Right atrium auricular region (tissue), 2 donors: ENCODE measurements at places on chromosomes 11 and 22. TPM values are rescaled to one million over a fixed set of nuclear protein-coding genes. Genes with fewer than 3 reads are reported as not detected.

Gene APOC3
- total RNA-seq = not detected

Gene ST13
- 105 TPM for total RNA-seq

Gene MRGPRF
- 10.8 TPM for total RNA-seq

Gene PTPRCAP
- 2.8 TPM for total RNA-seq

Gene C11orf97
- total RNA-seq = not detected

- H3K27me3 ChIP-seq = no peaks in the 10 kb centered on the region
- no peak overlapping the region for H3K4me3 ChIP-seq
- no peaks in the 10 kb centered on the region for H3K36me3 ChIP-seq
- no peak overlapping the region for H3K27ac ChIP-seq
These were observed 19.2 kb upstream of the MUC5B start for GRCh38 chr11:1203505-1204271.

DNA sequence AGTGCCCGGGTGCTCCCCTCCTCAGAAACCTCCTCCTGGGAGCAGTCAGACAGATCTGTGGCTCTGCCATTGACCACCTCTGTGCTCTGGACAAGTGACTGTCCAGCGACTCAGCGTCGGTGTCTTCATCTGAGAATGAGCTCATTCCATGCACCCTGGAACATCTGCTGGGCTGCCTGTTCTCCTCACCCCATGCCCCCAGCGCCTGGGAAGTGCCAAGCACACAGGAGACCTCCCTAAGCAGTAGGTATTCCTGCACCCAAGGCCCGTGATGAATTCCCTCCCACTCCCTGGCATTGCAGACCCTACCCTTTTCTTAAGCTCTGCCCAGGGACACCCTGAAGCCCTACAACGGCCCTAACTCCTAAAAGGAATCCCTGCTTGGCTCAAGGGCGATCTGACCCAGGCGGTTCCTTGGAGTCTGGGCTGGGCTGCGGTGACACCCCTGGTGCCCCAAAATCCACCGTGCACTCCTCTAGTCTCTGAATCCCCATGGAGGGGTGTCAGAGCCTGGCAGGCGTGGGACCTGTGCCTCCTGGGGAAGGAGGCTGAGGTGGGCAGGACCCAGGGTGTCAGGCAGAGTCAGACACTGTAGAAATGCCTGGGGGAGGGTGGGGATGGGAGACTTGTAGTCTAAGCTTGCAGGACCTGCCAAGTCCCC, 92.0 kb downstream of the CEP164 start:
- no peak for DNase-seq
- H3K36me3 ChIP-seq = no peaks in the 10 kb centered on the region
- H3K4me3 ChIP-seq = no peak overlapping the region

DNA sequence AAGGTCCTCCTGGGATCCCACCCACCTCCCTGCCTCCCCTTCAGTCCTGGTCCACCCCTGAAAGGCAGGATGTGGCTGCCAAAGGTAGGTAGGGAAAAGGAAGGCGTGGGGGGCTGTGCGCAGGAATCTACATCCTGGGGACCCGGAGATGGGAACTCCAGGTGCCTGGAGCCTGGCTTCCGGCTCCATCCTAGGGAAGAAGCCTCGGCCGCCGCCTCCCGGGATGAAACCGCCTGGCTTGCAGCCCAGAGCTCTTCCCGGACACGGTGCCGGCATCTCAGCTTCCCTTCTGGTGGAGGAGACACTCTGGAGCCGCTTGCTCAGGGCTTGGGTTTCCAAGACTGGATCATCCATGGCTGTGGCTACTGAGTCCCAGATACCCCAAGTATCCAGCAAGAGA, 33.3 kb upstream of the PDGFB start:
- no peaks in the 10 kb centered on the region for H3K36me3 ChIP-seq
- no peak overlapping the region for H3K4me3 ChIP-seq
- H3K27ac ChIP-seq = peak overlapping the region; percentile 43
- H3K27me3 ChIP-seq = no peaks in the 10 kb centered on the region

DNA sequence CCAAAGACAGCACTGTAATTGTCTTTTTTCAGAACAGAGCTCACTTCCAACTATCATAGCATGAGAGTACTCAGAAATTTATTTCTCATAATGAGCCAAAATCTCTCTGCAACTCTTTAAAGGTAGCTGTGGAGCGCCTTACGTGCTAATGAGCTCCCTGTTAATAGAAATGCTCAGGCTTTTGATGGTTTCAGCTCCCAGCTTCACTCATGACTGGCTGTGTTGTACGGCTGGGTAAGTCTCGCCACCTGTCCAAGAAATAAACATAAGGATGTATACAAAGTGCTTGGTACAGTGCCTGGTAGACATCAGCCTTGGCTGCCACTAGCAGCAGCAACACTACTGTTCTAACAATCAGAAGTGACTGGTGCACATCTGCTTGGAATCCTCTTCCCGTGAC, 109.4 kb downstream of the LDLRAD3 start:
- H3K36me3 ChIP-seq = no peaks in the 10 kb centered on the region
- H3K4me3 ChIP-seq = no peak overlapping the region
- H3K4me1 ChIP-seq = no peaks in the 10 kb centered on the region
- no peak overlapping the region for H3K27ac ChIP-seq

DNA sequence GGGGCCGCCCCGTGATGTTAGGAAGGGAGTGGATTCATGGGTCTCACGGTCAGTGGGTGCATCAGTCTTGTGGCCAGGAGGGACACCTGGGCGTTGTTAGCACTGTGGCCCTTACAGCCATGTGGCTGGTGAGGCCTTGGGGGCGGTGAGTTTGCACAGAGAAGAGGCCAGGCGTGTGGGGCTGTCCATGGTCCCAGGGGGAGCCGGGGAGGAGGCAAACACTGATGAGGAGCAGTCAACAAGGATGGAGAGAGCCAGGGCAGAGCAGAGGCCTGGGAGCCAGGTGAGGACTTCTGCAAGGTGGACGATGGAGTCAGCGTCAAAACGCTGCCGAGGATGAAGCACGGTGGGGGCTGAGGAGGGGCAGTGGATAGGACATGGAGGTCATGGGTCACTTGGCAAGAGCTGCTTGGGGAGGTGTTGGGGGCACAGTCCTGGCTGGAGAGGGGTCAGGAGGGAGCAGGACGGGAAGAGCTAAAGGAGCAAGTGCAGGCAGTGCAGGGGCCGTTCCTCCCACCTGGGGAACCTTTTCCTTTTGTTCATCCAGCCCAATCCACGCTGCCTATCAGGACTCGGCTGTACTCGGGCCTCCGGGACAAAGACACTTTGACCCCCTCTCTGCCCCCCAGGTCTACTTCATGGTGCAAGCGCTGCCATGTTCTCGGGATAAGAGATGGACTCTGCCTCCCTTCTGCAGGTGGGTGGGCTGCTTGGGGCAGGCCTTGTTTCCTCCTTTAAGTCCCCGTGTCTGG, 801.1 kb downstream of the TBC1D22A start:
- no peaks in the 10 kb centered on the region for H3K27me3 ChIP-seq
- no peak overlapping the region for H3K4me3 ChIP-seq
- H3K4me1 ChIP-seq = no peaks in the 10 kb centered on the region
- H3K27ac ChIP-seq = no peak overlapping the region
- DNase-seq = peak; percentile 13

DNA sequence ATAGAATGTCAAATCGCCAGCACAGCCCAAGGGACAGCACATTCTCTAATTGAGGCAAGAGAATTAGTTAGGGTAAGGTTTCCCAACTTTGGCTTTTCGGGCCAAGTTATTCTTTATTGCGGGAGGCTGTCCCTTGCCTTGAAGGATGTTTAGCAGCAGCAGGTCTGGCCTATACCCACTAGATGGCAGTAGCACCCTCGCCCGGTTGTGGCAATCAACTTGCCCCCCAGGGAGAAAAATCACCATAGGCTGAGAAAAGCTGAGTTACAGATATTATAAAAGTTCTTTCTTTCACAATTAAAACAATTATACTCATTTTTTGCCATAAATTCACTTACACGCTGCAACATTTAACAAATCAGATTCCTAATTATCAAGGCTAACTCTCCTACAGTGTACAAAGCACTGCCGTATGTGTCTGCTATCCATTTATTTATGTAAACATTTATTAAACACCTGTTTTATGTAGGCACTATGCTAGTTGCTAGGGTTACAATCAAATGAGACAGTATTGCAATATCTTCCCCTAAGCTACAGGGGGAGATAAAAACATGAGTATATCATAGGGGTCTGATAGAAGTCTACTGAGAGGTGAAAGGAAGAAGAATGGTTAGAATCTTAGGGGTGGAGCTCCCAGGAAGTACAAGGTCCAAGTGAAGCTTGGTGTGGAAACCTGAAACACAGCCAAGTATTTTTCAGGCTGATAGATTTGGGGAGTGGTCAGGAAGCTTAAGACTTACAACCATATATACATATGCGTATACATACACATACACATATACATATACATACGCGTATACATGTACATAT, 452.3 kb downstream of the RAB38 start:
- H3K36me3 ChIP-seq = no peaks in the 10 kb centered on the region
- no peak for DNase-seq
- H3K27me3 ChIP-seq = no peaks in the 10 kb centered on the region
- H3K4me1 ChIP-seq = no peaks in the 10 kb centered on the region
- H3K27ac ChIP-seq = no peak overlapping the region
- H3K4me3 ChIP-seq = no peak overlapping the region

DNA sequence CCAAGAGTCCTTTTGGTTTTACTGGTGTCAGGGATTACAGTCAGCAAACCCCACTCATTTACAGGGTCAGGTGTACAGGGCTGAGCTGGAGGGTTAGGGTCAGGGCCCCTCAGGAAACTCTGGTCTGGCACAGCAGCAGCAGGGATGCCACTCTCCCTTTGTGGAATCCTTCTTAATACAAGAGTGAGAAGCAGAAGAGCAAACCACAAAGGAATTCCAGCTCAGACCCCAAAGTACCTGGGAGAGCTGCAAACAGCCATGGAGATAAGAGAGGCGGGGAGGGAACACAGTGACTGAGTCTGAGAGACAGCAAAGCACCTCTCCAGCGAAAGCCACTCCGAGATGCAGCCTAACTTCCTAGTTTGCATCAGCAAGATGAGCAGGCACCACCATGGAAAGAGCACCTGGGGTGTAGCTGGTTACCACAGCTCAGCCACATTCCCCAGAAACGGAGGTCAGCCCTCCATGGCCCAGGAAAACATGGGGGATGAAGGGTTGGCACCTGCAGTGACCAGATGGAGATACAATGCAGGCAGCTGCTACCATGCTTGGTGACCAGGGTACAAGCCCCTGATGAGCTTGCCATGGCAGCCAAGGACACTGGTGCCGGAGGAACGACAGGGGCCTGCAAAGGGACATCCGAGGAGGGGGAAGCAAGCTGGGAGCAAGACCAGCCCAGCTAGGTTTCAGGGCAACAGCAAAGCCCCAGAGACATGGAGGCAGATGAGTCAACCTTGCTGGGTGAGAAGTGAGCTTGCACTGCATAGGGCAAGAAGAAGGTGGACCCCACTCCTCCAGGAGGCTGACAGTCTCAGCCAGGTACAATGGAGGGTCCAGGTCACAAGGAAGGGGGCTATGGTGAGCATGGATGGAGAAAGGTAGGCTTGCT, 3.9 kb downstream of the BET1L start:
- H3K4me1 ChIP-seq = no peaks in the 10 kb centered on the region
- H3K27me3 ChIP-seq = no peaks in the 10 kb centered on the region
- H3K4me3 ChIP-seq = no peak overlapping the region
- peaks cover 36% of the 10 kb centered on the region for H3K36me3 ChIP-seq
- DNase-seq = peak; percentile 54

DNA sequence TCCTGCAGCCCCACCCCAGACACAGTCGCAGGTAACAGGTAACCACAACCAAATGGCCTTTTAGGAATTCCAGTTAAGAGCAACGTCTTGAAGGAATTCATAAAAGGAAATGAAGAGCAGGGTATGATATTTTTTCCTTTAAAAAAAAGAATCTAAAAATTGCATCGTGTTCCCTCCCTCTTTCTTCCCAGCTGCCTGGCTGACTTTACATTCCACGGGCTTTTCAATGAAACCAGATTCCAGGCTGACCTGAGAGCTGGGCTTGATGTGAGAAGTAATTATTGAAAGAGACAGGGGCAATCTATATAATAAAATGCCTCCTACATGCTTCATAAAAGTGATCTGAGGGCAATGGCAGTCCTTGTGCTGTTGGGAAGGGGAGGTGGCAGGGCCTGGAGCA, 57.3 kb upstream of the EIF3D start:
- H3K4me3 ChIP-seq = no peak overlapping the region
- H3K27me3 ChIP-seq = no peaks in the 10 kb centered on the region
- no peaks in the 10 kb centered on the region for H3K4me1 ChIP-seq
- DNase-seq = no peak

DNA sequence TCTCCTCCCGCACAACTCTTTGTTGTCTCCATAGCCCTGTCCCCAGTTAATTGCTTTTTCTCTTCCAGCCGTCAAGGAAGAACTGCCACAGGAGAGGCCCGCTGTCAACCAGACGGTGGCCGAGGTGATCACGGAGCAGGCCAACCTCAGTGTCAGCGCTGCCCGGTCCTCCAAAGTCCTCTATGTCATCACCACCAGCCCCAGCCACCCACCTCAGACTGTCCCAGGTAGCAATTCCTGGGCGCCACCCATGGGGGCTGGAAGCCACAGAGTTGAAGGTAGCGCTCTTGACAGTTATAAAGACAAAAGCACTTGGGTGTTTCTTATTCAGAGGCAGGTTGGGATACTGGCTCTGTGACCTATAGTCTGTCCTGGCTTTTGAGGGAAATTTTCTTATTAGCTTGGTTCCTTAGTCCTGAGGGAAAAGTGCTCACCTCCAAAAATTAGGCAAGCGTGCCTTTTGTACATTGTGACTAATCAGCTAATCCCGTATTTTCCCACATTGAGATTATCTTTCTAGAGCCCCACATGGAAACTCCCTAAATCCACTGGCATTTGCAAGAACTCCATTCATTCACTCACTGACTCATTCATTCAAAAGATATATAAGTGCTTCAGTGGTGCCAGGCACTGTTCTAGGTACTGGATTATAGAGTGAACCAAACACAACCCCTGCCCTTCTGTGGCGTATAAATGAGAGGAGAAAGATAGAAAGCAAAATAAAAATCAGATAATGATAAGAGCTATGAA, 65.9 kb downstream of the KREMEN1 start:
- DNase-seq = no peak
- no peak overlapping the region for H3K4me3 ChIP-seq
- H3K36me3 ChIP-seq = peaks cover 58% of the 10 kb centered on the region
- H3K27me3 ChIP-seq = no peaks in the 10 kb centered on the region

DNA sequence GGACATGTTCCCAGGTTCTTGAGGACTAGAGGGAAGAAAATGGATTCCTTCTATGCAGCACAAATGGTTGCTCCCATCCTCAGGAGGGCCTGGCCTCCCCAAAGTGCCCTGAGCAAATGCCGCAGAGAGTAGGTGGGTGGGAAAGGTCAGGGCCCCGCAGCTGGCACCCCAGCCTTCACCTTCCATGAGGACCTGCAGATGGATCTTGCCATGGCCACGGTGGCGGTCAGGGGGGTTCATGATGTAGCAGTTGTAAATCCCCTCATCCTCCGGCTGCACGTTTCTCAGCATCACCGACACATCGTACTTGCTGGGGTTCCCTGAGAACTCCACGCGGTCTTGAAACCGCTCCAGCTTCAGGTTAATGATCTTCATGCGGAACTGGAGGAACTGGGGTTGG, 8.5 kb downstream of the SCN2B start:
- no peak overlapping the region for H3K4me3 ChIP-seq
- no peaks in the 10 kb centered on the region for H3K36me3 ChIP-seq
- no peaks in the 10 kb centered on the region for H3K4me1 ChIP-seq
